Airway epithelial cell (primary cell): ENCODE measurements at places on chromosomes 16 and 17. TPM values are rescaled to one million over a fixed set of nuclear protein-coding genes. Genes with fewer than 3 reads are reported as not detected.

The MFAP4 gene
- not detected in 2 replicates for total RNA-seq

The CLEC3A gene
- not detected in 2 replicates for total RNA-seq

The CA5A gene
- not detected in 2 replicates for total RNA-seq

The AATK gene
- 0.28 TPM in 2 replicates for total RNA-seq

The ACE gene
- total RNA-seq, result 0.14 TPM in 1 of 2 replicates, not detected in the other

The TBC1D3G gene
- total RNA-seq, result not detected in 2 replicates

The NECAB2 gene
- total RNA-seq, result 0.42 TPM in 1 of 2 replicates, not detected in the other

The ALDH3A1 gene
- total RNA-seq, result 42.2 and 62.1 TPM in 2 replicates

The TSPOAP1 gene
- total RNA-seq, result 0.21 TPM in 1 of 2 replicates, not detected in the other

The NOMO2 gene
- 63.1 and 97.6 TPM in 2 replicates for total RNA-seq

The EPOP gene
- total RNA-seq, result 4.3 and 7.1 TPM in 2 replicates

The CD300E gene
- not detected in 2 replicates for total RNA-seq
